ENCODE measurements at places on chromosomes 12 and 14. TPM values are rescaled to one million over a fixed set of nuclear protein-coding genes. Genes with fewer than 3 reads are reported as not detected.

Gene CMKLR1
- total RNA-seq = not detected

Gene STON2
- 327 TPM for total RNA-seq

Gene ZC2HC1C
- total RNA-seq = 0.17 TPM

Gene PRH2
- total RNA-seq = not detected

Gene CYP27B1
- 42.1 TPM for total RNA-seq

Gene SYNE2
- total RNA-seq = 43.5 TPM

Gene GNPTAB
- 52.2 TPM for total RNA-seq

Gene TAS2R8
- not detected for total RNA-seq

Gene TAS2R7
- not detected for total RNA-seq

Gene LGR5
- 0.33 TPM for total RNA-seq

Measured in mammary epithelial cell (primary cell).